ENCODE measurements at places on chromosomes 1 and 21.

DNA sequence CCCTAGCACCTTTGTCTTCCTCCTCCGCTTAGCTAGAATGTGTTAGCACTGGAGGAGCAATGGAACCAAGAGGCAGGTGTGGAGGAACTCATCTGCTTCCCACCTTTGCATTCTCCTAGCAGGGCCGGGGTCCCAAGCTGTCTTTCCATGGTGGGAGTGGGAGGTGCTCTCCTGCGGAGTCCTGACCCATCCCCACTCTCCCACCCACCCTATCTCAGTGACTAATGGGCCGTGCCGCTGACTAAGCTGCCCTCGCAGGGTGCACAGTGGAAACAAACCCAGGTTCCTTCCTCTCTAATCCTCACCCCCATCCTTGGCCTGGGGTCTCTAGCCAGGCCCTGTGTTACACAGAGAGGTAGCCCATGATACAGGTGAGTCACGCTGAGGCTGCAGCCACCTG is 177.5 kb downstream of the HIVEP3 start:
- no peak for DNase-seq

- DNase-seq = peak; percentile 36
Observed at GRCh38 chr1:40872276-40872675, 10.1 kb upstream of the CITED4 start.

GRCh38 chr1:204292740-204293139 is 67.0 kb downstream of the PLEKHA6 start:
- peak; percentile 29 for DNase-seq

DNA sequence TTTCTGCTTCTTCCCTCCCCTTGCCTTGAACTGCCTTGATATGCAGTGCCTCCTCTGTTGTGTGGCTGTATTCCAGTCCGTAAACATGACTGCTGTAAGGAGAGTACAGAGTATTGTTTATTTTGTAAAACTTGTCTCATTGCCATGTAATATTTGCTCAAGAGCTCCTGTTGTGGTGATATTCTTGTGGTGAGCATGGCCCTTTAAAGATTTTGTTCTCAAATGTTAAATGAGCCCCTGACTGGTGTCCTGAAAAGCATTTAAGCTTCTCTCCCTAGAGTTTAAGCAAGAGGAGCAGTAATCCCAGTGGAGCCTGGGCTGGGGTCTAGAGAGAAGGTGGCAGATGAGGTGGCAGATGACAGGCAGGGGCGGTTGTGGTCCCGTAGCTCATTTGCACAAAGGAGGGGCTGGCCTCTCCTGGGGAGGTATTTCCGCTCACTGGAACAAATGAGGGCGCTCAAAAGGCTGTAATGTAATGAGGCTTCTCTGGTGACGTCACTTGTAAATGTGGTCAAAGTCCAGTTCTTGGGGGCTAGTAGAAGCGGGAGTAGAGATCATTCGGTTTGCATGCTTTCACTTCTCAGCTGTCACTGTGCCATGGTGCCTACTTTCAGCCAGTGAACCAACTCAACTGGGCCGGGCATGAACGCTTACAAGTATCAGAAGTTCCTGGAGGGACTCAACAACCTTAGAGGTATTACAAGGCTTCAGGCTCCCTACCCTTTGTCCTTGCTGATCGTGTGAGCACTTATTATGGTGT is 46.0 kb upstream of the MACF1 start:
- no peak for DNase-seq

DNA sequence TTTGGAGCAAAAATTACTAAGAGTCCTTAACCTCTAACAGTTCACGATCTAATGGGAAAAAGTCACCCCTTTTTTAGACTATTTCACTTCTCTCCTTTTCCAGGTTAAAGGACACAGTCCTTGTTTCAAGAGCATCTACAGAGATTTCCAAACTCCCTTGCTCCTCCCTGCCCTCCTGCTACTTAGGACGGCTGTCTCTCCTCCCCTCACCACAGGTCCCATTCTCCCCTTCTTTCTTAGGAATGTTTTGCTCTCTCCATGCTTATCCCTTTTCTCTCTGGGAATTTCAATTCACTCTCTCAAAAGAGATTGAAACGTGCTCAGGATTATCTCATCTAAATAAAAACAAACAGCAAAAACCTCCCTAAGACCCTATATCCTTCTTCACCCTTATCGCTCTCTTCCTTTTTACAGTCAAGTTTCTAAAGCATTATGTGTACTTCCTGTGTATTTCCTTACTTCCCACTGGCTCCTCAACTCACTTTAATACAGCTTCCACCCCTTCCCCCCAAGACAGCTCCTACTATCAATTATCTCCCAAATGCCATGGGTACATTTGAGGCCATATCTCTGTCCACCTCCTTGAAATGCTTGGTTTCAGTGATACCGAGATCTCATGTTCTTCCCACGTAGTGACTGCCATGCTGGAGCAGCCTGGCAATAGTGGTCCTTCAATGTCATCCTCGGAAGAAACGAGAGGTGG is 43.2 kb upstream of the ZNF281 start:
- no peak for DNase-seq

GRCh38 chr1:58258082-58258481 is 288.4 kb downstream of the OMA1 start:
- no peak for DNase-seq

DNA sequence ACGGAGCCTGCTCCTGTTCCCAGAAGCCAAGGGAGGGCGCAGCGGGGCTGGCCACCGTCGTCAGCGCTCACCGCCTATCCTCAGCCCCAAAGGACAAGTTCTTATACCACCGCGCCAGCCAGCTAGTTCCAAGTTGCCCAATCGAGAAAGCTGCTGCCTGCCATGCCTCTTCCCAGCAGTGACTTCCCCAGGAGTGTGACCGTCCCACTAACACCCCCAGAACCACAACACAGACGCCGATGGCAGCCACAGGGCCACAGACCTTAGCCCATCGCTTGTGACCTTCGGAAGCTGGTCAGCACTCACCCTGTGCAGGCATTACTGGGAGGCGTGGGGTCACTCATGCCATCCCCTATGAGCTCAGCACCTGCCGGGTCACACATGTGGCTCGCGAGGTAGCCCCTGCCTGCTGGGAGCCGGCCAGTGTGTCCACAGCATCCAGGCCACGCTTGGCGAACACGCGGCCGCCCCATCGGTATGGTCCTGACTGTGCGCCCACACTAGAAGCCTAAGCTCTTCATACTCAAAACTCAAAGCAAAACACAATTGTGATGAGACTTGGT is 20.1 kb downstream of the NADK start:
- no peak for DNase-seq

GRCh38 chr1:17588048-17588871 is 48.8 kb downstream of the ARHGEF10L start:
- DNase-seq = peak; percentile 17

DNA sequence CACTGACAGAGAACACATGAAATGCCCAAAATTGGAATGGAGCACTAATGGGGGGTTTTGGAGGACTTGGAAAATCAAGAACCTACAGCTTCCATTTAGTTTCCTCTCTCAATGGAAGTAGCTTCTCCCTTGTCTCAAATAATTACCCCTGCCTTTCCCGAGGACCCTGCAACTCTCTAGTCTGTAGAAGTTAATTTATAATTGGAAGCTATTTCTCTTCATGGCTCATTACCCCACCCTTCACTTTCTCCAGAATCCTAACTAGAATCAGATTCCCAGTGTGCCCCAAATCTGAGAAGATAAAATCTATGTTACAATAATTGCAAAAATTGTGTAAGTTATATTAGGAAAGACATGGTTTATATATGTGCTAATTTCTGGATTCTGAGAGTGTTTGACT is 181.5 kb upstream of the ATP1B1 start:
- no peak for DNase-seq

- DNase-seq = no peak
Observed at GRCh38 chr1:53431805-53432565, 27.2 kb upstream of the DMRTB1 start.

GRCh38 chr1:24111262-24111995 is 506 bp downstream of the MYOM3 start:
- no peak for DNase-seq

- DNase-seq = no peak
Observed at GRCh38 chr1:116312681-116313069, 60.4 kb upstream of the ATP1A1 start.

DNA sequence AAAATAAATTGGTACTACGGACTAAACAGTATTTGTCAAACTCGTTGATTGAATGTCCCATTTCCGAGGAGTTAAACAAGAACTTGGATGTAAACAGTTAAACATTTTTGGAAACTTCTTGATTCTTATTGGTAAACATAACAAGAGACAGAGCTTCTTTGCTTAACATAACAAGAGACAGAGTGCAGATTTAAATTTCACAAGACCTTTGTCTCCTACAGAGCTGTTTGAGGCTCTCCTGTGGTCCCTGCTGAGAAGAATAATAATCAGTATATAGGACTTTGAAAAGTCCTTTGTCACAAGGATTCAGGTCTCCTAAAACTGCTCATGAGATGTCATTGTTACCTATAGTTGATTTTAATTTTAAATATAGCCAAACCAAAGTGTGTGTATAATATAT is 170.6 kb upstream of the C21orf91 start:
- no peak for DNase-seq

DNA sequence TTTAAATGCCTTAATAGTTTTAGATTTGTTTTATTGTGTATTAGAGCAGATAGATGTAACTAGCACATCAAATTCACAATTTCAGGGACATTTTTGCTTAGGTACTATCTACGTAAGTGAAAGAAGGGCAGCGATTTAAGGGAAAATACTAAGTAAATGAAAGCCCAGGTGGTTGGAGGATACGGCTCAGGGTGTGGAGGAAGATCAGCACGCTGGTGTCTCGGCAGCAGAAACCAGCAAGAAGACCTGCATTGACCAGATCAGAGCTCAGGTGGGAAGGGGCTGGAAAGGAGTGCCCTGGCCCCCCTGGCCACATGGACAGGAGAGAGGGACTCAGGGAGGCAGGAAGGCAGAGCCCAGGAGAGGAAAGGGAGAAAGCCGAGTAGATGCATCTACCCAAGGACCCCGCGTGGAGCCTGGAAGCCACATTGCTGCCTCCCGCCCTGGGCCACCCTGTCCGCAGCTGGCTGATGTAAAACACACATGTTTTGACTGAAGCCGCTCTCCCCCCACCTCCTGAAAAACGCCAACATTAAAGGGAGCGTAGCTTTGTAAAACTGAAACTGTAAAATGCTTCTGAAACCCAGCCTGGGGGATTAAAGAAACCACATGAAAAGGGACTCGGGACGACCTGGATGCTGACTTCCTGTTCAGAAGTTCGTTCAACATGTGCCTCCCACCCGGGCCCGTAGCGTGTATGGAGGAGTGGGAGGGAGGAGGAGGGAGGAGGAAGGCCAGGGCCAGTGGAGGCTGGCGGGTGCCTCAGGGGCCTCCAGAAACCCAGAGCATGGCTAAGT is 72.6 kb upstream of the TARDBP start:
- DNase-seq = peak; percentile 25

DNA sequence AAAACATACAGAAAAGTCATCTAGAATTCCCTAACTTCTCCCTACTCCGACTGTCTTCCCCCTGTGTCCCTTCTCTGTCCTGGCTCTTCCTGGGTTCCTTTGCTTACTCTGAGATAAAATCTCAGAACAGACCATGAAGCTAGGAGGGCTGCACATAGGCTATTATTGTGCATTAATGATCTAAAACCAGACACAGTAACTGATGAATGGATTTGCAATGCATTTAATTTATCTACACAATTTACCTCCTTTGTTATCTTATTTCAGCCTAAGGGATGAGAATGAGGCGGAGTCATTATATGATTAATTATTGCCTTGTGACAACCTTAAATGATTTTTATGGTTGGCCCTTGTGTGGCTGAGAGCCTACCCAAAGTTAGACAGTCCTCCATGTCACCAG is 14.5 kb downstream of the RHOU start:
- DNase-seq = no peak

DNA sequence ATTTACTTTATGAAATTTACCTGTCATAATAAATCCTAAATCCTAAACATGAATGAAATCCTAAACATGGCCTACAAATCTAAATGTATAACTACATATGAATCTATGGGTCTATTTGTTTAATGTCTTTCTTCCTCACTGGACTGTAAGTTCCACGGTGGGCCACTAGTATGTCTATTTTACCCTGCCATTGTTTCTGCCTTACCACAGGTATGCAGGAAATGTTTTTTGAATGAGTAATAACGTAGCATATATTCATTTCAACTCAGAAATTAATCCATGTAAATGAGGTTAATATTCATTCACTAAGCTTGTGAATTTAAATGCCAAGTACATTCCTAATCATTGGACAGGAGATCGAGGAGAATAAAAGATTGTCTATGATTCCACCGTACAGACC is 35.3 kb downstream of the B3GALNT2 start:
- peak; percentile 58 for DNase-seq

DNA sequence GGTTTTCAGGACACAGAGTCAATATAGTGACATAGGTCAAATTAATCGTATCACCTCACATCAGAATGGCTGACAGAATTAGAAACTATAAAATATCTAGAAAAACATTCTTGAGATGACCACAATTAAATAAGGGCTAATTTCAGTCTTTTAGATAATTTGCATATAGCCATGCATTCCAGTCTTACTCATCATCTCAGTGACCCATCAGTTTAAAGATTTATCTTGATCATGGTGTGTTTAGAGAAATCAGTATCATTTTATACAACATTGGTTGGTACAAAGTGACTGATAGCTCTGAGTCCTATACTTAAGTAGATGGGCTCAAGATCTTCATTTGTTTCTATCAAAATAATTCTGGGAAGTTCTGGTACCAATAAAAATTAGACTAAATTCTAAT is 262.3 kb upstream of the SNX7 start:
- DNase-seq = peak; percentile 57

GRCh38 chr1:44013949-44014348 is 17.3 kb downstream of the SLC6A9 start:
- DNase-seq = no peak

DNA sequence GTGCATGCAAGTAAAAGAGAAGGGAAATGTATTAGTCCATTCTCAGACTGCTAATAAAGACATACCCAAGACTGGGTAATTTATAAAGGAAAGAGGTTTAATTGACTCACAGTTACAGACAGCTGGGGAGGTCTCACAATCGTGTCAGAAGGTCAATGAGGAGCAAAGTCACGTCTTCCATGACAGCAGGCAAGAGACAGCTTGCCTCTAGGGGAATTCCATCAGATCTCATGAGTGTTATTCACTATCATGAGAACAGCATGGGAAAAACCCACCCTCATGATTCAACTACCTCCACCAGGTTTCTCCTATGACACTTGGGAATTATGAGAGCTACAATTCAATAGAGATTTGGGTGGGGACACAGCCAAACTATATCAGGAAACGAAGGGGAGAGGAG is 8.1 kb downstream of the KRTAP21-3 start:
- DNase-seq = no peak

DNA sequence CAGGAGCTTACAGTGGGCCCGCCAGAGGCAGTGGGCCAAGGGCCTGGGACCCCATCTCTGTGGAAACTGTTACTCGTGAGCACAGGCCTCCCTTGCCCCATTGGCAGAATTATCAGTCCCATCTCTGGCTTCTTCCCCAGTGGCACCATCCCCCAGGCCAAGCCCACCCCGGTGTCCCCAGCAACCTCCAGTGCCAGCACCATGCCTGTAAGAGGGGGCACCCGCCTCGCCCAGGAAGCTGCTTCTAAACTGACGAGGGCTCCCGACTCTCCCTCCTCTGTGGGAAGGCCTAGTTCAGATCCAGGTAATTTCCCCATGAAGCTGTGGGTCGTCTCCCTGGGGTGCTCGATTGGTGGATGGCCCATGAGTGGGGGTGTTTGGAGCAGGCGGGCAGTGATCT is 46.8 kb downstream of the TNFRSF8 start:
- DNase-seq = no peak
